ENCODE measurements at places on chromosomes 12 and 14.
A peak's percentile ranks its signal among the peaks of the same experiment; 100 is the strongest.

DNA sequence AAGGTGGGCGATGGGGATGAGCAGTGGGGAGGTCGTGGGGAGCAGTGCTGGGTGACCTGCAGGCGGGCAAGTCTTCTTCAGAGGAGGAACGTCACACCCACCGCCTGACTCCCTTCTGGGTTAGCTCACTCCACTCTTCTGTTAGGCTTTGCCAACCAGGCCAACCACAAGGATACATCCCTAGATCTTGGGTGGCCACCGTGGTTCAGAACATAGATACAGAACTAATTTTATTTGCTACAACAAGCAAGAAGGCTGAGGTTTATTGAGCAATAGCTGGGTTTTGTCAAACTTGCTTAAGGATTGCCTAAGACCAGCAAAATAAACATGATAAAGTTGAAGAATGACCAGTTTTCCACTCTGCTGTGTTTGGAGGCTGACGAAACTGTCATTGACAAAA lies 109.4 kb downstream of the DACT1 start:
- peak; percentile 80 for DNase-seq

GRCh38 chr12:57236201-57236924 lies 6.9 kb downstream of the SHMT2 start:
- no peak for DNase-seq

GRCh38 chr12:123047289-123047688 lies 66.8 kb downstream of the ARL6IP4 start:
- no peak for DNase-seq

- no peak for DNase-seq
These were observed 17.9 kb upstream of the RCOR1 start for GRCh38 chr14:102574281-102575159.

DNA sequence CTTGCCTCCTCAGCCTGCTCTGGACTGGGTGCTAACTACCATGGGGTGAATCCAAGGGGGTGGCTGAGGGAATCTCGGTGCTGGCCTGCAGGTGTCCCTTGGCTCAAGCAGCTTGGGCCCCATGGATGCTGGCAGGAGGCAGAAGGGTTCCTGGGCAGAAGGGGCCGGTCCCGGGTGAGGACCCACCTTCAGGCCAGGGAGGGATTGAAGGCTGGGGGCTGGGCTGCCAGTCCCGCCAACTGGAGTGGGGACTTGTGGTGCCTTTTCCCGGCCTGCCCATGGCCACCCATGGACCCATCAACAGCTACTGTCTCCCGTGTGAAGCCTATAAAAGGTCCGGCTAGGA lies 550.1 kb downstream of the SLC6A15 start:
- no peak for DNase-seq

DNA sequence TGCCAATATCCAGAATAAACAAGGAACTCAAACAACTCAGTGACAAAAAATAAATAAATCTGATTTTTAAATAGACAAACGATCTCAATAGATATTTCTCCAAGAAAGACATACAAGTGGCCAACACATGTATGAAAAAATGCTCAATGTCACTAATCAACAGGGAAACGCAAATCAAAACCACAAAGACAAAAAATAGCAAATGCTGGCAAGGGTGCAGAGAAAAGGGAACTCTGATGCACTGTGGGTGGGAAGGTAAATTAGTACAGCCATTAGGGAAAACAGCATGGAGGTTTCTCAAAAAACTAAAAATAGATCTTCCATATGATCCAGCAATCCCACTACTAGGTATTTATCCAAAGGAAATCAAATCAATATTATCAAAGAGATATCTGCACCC lies 3.5 kb upstream of the EIF5 start:
- DNase-seq = no peak

- DNase-seq = peak; percentile 28
These were observed 27.4 kb upstream of the GUCY2C start for GRCh38 chr12:14723763-14724162.
